ENCODE measurements at places on chromosomes 3 and 15.

DNA sequence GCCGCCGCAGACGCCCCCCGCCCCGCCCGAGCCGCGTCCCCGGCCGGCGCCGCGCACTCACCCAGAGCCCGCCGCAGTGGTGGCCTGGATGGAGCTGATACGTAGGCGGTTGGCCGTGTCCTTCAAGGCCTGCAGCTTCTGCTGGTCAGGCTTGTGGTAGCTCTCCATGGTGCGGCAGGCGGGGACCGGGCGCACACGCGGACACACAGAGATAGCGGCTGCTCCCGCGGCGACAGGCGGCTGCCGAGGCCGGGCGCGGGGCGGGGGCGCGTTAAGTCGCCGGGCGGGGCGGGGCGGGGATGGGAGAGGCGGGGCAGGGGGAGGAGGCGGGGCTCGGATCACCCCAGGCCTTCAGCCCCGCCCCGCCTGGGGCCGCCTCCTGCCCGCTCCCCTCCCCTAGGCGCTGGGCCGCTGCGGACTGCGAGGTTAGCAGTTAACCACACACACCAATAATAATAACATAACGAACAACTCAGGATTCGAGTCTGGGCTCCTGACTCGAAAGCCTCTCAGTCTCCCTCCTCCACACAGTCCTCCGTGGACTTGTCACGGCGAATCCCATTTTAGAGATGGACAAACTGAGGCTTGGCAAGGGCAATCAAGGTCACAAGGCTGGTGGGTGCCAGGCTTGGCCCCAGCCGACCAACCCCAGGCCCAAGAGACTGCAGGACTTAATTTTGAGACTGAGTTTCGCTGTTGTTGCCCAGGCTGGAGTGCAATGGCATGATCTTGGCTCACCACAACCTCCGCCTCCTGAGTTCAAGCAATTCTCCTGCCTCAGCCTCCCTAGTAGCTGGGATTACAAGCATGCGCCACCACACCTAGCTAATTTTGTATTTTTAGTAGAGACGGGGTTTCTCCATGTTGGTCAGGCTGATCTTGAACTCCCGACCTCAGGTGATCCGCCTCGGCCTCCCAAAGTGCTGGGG, at the start of gene TKT:
Gene TKT, minus strand, starts transcription at position 248 of the 929 bp plus-strand sequence. Its CDS starts 80 bp downstream, at position 168.
- peak; percentile 62 for DNase-seq

GRCh38 chr15:61116825-61117224, 112.3 kb downstream of the RORA start:
- DNase-seq: no peak

DNA sequence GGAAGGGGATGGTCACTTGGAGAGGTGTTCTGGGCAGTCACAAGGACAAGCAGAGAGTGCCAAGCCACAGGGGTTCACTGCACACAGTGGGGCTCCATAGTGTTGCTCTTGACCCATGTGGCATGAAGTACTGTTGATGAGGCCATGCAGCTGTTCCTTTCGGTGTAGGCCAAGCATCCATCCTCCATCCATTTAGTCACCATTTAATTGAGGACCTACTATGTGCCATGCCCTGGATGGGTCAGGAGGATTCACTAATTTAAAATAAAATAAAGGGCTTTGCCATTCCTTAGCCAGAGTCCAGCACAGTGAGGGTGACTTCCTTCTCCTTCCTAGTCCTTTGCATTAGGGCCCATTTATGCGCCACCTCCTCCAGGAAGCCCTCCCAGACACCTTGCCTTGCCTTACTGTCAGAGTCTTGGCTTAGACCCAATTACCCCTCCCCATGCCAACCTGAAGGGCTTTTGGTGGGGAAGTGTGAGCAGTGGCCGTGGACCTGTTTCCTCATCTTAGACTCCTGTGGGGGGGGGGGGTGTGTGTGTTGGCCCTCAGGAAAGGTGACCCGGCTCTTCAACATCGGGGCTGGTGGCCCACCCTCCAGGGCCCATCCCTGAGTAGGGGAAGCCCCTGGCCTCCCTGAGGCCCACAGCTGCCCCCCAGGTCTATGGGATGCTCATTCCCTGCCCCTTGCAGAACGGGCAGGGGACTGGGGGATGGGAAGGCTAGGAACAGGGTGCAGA, 25.6 kb downstream of the PSTPIP1 start:
- no peak for DNase-seq

GRCh38 chr3:145483992-145484391, 677.0 kb downstream of the PLOD2 start:
- no peak for DNase-seq

DNA sequence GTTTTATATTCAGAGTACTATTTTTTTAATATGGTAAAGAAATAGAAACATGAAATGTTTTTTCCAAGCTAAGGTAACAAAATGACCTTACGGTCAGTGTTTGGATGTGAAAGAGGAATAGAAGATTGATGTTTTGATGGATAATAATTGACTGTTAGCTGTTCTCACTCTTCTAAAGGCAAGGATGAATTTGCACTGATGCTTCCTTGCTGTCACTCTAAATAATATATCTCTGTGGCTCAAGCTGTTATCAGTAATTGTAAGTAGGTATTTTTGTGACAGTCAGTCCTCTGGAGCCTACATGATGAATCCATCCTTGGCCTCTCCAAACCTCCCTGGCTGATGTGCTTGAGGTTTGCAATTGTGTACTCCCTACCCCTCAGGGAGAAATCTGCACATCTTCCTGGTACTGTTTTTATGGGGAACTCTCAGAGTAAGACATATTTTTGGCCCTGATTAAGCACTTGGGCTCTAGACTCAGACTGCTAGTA, 283.7 kb downstream of the NLGN1 start:
- DNase-seq: no peak

DNA sequence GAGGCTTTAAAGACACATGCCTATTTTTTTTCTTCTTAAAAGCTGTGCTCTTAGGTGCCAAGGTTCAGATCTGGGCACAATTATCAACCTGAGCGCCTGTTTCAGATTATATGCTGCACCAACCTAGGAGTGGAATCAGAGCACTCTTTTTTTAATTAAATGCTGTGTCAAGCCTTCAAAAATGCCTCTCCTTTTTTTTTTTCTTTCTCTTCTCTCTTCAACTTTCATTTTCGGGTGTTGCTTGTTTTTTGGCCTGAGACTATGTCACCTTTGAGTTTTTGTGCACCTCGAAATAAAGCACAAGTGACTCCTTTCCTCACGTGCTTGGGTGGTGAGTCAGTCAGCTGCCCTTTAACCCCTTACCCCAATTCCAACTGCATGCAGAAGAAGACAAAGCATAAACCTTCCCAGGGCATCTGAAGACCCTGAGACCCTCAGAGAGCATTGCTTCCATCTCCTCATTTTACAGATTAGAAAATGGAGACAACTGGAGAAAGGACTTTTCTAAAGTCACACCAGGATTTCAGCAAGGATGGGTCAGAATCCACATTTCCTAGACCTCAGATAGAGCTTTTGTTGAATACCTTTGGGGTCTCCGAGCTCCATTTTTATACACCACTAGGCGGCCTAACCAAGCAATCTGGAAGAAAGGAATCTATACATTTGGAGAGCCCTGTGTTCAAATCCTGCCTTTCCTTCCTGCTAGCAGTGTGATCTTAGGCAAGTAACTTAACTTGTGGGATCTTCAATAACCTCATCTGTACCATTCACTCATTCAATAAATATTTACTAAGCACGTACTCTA, 631 bp upstream of the PRICKLE2 start:
- DNase-seq: no peak

DNA sequence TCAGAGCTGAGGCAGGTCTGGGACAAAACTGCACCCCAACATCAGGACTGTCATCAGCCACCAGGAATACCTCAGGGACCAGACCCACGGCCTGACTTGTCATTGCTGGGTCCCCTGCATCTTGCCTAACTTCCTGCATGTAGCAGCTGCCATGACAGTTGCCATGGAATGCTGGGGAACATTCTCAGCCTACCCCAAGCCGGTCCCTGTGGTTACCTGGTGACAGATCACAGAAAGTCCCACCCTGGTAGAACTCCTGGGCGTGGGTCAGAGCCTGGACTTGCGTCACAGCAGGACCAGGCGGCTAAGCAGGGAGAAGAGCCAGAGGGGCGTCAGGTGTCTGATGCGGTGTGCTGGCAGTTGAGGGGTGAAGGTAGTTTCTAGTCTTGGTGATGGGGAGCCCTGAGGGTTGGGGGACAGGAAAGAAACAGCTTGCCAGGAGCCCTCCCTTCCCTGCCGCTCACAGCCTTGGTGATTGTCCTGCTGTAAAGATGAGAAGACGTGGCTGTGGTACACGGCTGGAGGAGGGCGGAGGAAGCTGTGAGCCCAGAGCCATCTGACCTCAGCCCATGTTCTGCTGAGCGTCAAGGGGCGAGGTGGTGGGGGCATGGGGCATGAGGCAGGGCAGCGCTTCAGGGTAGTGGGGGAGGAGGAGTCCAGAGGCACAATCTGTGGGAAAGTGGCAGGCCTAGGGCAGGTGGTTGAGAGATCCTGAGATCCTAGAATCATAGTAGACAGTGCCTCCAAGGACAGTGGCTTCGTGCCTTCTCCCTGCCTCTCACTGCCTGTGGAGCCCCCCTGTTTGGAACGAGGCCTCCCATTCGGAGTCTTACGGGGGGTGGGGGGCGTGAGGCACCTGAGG, 5.4 kb downstream of the H1-8 start:
- DNase-seq: no peak

GRCh38 chr3:64405211-64405835, 180.1 kb upstream of the PRICKLE2 start:
- no peak for DNase-seq

DNA sequence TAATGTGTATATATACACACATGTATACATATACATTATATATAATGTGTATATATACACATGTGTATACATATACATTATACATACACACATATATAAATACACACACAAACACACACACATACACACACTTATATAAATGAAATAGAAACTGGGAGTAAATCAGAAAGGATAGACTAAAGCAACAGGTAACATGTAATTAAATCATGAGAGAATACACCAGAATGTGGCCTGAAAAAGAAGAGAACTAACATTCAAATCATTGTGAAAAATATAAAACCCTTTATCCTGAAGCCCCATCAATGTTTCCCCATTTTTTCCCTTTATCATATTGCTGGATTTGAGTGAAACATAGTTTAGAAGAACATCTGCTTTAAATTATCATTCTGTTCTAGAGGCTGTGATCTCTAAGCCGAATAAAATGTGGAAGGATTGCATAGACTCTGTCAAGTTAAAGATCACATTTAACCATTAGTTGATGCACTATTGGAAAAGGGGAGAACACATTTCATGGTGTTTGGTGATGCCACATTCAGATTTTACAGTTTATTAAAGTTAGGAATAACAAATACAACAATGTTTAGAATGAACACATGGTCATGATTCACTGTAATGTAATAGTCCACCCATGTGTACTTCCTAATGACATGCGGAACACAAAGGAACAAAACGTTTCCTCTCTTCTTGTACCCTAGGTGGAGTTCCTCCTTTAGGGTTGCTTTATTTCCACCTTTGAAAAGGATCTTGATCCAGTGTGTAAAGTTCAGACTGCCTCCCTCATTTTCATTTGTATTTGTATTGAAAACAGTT, 12.5 kb upstream of the THRB start:
- no peak for DNase-seq

DNA sequence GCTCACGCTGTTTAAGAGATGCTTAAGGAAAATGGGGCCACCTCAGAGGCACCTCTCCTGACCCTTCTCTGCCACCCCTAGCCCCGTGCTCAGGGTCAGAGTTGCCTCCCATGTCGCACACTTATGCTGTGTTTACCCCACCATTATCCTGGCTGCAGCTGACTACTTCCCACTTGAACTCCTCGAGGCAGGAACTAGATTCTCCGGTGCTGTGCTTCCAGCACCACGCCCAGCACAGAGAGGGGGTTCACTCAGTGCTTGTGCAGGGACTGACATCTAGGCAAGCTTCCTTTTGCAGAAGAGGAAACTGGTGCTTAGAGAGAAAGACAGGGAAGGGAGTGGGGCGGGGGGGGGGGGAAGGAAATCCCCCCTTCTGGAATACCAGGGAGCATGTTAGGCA, 340.1 kb downstream of the RORA start:
- no peak for DNase-seq

- DNase-seq: peak; percentile 88
Observed at GRCh38 chr3:4828279-4829030, 150.8 kb upstream of the BHLHE40 start.

DNA sequence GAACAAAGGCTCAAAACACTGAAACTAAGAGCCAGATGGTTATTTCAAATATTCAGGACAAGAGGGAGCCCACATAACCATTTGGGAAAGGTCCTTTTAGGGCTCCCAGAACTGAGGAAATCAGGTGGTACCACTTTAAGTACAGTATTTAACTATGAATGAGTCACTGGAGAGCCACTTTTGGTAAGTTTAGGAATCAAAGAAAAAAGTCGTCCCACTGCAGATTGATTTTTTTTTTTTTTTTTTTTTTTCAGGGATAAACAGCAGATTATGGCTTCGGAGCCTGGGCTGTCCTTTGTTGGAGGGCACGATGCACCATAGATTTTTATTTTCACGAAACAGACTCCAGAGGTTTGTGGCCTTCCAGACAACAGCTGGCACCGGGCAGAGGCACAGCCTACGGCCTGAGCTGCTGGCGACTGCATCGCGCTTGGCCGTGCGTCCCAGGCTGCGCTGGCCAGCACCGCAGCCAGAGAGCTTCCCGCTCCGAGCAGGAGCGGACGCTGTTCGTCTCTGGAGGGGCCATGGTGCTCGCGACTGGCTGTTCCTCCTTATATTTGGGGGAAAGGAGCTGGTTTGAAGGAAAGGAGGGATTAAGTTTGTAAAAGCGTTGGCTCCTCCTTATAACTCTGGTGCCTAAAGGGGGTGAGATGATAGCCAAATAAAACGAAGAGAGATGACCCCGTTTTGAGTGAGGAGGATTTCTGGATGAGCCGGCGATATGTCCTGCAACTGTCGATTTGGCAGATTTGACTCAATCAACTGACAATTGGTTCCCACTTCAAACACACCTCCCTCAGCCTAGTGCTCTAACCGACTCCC, 152.9 kb upstream of the GOLIM4 start:
- no peak for DNase-seq

DNA sequence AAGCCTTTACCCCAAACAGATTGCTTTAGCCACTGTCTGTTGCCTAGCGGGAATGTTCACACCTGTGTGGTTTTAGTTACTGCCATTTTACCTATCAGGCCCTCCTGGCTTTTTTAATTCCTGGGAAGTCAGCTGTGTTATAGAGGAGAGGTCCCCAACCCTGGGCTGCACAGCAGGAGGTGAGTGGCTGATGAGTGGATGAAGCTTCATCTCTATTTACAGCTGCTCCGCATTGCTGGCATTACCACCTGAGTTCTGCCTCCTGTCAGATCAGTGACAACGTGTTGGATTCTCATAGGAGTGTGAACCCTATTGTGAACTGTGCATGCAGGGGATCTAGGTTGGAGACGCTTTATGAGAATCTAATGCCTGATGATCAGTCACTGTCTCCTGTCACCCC, 127.0 kb downstream of the MBNL1 start:
- DNase-seq: no peak

- no peak for DNase-seq
Observed at GRCh38 chr3:124221422-124221821, 229.5 kb upstream of the ROPN1 start.

Data from lower leg skin (tissue), 4 donors.